ENCODE measurements at places on chromosomes 3 and 15. TPM values are rescaled to one million over a fixed set of nuclear protein-coding genes. Genes with fewer than 3 reads are reported as not detected.

Gene TUSC7
- not detected for total RNA-seq

- no peak for DNase-seq
Measured at GRCh38 chr3:14775011-14775410, 43.8 kb upstream of the FGD5 start.

GRCh38 chr15:33149919-33150318, 44.6 kb downstream of the FMN1 start:
- no peak for DNase-seq

DNA sequence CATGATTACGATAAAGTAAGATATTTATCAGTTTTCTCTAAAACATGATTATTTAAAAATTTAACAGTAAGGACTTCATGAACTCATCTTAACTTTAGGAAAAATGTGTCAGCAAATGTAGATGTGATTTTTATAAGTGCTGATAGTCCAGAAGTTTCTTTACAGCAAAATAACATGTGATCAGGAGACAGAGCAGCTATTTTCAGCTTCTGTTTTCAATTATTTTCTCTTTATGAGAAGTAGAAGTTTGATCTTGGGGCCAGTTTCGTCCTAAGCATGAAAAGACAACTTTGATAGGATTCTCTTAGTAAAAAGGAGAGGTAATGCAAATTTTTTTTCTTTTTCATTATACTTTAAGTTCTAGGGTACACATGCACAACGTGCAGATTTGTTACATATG, 96.5 kb upstream of the TSPAN3 start:
- DNase-seq: no peak

Gene WDR6
- 215 TPM for total RNA-seq

All from neural progenitor cell (in vitro differentiated cells).